ENCODE measurements at places on chromosomes 1 and 21.

DNA sequence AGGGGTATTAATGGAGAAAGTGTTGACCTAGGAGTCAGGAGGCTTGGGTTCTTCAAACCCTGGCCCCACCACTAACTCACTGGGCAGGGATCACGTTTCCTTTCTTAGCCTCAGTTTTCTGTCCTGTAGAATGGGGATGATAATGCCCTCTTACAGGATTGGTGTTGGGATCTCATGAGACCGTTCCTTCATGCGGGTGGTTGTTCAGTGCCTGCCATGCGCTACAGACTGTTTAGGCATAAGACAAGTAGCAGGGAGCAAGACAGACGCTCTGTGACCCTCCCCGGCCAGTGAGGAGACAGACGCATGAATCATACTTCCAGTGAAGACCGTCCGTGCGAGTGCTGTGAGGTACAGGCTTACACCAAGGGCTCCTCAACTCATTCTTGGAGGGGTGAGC, 81.7 kb downstream of the MAN1C1 start:
- no peak for DNase-seq

GRCh38 chr1:26353976-26354820, at the start of gene CRYBG2:
Gene CRYBG2 (minus strand): TSS chr1:26354130. CDS start chr1:26346657, 7,473 bp downstream.
- no peak for DNase-seq

GRCh38 chr1:47578026-47578720, 140.3 kb downstream of the FOXD2 start:
- peak; percentile 19 for DNase-seq

GRCh38 chr1:102163799-102164198, 167.1 kb upstream of the OLFM3 start:
- no peak for DNase-seq

- peak; percentile 41 for DNase-seq
Observed at GRCh38 chr1:167066333-167067122, 23.6 kb downstream of the GPA33 start.

GRCh38 chr1:235597867-235598553, 51.6 kb downstream of the GNG4 start:
- DNase-seq, result no peak

DNA sequence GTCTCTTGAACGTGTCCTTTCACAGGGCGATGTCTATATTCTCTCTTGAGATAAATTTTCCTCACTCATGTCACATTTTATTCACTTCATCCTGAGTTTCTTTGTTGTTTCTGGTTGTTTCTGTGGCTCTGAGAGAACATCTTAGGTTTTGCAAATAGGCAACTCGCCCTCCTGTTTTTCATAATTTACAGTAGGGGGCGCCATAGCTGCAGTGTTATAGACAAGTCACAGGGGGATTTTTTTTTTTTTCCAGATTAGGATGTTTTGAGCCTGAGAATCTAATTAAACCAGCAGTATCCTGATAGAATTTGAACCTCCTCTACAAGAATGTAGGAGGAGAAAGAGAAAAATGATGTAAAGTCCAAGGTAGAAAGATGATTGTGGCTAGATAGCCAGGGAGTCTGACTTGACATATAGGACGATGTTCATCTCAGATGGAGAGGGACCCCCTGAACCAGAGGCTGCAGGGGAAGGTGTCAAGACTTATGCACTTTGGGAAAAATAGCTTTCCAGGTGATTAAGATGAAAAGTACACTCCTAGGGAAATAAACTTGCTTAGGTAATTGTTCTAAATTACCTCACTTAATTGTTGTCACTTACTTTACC, 76.3 kb downstream of the ZP4 start:
- no peak for DNase-seq

- no peak for DNase-seq
Observed at GRCh38 chr1:228075801-228076271, 6.7 kb upstream of the ARF1 start.

GRCh38 chr21:35783721-35784120, 276.6 kb downstream of the SETD4 start:
- DNase-seq, result no peak

DNA sequence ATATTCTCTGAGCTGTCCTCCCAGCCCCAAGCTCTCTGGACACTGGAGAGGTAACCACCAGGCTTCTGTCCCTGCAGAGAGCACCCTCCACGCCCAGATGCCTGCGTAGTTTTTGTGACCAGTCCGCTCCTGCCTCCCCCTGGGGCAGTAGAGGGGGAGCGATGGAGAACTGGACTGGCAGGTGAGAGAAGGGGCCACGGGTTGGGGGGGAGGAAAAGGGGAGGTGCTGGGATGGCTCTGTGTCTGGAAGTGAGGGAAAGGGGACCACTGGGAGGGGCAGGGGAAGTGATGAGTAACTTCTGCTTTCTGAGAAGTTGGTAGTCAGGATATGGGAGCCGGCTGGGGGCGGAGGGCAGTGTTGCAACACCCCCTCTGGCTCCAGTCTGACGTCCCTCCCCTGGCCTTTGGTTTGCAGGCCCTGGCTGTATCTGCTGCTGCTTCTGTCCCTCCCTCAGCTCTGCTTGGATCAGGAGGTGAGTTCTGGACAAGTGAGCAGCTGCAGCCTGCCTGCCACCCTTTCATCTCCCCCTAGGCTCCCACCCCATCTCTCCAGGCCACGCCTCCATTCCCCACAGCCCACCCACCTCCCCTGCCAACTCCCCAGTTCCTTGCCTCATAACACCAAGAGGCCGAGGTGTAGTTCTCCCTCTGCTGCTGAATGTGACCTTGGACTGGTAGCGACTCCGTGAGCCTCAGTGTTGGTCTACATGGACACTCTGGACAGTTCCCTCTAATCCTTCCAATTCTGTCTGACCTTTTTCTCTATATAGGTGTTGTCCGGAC, 3.1 kb downstream of the ADAMTSL4 start:
- DNase-seq, result no peak

- no peak for DNase-seq
Observed at GRCh38 chr1:38644092-38644491, 215.5 kb downstream of the RRAGC start.

GRCh38 chr1:94550396-94550795, 8.8 kb upstream of the F3 start:
- DNase-seq, result no peak

DNA sequence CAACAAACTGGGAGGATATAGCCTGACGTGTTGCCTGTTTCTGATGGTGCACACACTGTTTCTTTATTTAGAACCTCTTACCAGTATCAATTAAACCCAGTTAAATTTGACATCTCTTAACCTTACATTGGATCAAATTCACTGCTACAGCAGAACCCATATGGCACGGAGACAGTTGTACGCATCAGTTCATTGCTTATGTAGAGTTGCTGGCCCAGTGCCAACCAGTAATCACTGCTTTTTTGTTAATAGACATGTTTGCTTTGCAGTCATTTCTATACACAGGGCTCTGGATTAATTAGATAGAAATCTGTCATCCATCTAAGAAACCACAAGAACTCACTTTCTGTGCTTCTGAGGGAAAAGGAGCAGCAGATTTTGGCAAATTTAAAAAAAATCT, 154.0 kb downstream of the RWDD3 start:
- DNase-seq, result no peak

DNA sequence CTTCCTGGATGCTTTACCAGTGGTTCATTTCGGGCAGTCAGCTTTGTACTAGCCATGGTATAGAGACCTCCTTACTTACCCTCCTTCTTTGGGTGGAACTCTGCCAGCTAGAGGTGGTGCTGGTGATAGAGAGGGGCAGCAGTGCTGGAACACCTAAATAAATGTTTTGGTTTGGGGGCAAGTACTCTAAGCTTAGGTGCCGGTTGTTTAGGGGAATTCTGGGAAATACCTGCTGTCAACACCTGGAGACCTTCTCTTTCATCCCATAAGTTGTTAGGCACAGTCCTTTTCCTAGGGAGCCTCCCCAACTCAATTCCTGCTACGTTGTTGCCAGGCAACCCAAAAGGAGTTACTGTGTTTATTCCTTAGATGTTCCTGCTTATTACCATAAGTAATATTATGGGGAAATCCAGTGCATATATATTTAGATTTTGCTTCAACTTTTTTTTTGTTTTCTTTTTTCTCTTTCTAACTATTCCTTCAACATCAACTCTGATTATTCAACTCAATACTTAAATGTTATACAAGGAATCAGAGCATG, 16.9 kb downstream of the SCP2 start:
- no peak for DNase-seq

DNA sequence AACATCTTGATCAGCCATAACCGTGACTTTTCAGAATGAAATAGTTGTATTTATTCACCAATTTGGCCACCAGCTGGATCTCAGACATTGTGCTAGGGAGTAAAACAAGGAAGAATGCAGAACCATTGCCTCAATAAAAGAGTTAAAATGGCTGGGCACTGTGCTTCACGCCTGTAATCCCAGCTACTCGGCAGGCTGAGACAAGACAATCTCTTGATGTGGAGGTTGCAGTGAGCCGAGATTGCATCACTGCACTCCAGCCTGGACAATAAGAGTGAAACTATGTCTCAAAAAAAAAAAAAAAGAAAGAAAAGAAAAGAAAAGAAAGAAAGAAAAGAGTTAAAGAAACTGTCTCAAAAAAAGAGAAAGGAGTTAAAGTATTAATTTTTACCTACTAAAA, 199.5 kb downstream of the TPR start:
- DNase-seq, result no peak

GRCh38 chr1:25131794-25132193, 100.5 kb downstream of the SYF2 start:
- DNase-seq, result no peak

DNA sequence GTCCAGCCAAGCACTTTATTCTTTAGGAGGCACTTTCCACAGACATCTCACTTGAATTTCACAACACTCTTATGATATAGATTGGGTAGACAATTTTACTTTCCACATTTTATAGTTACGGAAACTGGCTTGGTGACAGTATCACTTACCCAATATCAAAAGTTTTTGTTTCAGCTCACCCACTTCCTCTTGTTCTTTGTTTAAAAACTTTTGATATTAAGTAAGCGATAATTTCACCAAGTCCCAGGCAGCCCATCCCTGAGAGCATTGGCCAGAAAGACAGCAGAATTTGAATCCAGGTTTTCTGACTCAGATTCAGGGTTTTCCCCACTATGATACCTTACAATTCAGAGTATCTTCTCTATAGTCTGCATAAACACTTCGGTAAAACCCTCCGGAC, 60.0 kb downstream of the LRIG2 start:
- DNase-seq, result no peak

GRCh38 chr1:38549191-38549590, 310.4 kb downstream of the RRAGC start:
- no peak for DNase-seq

DNA sequence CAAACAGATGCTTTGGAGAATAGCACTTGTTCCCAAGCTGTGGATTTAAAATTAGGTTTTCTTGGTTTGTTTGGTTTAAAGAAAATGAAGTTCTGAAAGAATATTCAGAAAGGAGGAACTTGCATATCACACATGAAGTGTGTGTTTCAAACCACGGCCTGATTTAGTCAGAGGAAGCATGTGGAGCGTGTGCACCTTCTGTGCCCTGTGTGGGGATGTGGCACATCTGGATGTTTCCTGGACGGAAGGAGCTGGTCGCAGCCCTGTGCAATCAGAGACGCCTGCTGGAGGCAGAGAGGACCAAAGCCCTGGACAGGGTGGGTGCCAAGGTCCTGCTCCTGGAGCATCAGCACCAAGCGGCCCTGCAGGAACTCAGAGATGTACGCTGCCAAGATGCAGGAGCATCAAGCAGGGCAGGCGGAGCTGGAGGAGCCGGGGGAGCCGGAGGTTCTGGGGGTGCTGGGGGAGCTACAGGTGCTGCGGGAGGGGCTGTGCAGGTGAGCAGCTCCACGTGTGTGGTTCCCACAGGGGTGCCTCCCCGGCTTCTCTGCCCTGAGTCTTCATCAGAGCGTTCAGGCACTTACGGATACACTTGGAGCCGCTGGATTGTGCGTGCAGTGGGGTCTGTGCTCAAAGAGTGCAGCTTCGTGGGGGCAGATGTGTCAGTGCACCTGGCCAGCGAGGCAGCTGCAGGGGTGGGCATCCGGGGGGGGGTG, 45.7 kb downstream of the PCNT start:
- no peak for DNase-seq

DNA sequence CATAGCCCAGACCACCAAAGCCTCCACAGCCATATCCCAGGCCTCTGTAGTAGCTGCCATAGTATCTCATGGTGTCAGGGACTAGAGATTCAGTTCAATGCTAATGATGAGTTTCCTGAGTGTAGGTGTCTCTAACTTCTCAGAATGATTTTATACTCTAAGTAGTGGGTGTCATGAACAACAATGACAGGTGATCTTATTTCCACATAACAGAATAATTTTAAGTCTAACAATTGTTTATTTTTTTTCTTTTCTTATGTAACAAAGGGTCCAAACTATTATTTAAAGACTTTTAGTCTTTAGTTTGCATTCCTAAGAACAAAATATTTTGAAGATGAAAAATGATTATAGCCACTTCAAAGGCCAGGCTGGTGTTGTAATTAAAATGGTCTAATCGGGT, at the start of gene KRTAP19-6:
TSS of gene KRTAP19-6 (minus strand) at position 101 of the 400 bp plus-strand sequence. CDS start at position 70, 31 bp downstream.
- DNase-seq, result no peak

DNA sequence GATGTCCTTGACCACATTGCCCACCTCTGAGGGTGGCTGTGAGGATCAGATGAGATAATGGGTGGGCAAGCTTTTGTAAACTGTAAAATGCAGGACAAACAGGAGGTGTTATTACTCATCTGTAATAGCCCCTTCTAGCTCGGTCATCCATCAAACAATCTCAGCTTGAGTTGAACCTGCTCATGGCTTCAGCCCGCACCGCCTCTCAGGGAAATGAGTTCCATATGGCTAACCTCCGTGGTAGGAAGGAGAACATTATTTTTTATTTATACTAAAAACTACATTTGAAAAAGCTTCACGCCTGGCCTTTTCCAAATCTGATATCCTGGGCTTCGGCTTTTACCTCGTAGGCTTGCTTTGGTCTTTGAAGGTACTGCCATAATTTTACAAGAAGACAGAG, 116.2 kb upstream of the USP24 start:
- DNase-seq, result no peak

- DNase-seq, result no peak
Observed at GRCh38 chr1:37862330-37862729, 2.9 kb upstream of the MTF1 start.

DNA sequence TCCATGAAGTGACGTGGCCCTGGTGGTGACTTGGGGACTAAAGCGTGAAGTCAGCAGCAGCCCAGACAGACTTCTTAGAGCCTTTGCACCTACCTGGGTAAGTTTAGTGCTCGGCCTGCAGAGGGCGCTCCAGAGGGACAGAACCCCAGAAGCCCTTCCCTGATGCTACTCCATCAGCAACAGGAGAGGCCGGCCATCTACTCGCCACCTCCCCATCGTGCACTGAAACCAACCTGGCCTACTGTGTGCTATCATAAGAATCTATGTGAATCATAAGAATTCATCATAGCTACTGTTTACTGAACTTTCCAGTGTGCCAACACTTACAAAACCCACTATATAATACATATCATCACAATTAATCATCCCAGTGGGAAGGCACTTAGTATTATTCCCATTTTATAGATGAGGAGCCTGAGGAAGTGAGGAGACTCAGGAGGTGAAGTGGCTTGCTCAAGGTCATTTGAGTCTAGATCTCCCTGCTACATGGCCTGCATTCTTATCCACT, 7.9 kb upstream of the EDN2 start:
- DNase-seq, result no peak

GRCh38 chr1:94654459-94654858, 112.9 kb upstream of the F3 start:
- DNase-seq, result no peak

All from anterior cingulate cortex (tissue), 58 donors.